Kidney epithelial cell (primary cell): ENCODE measurements at places on chromosomes 7 and 10. TPM values are rescaled to one million over a fixed set of nuclear protein-coding genes. Genes with fewer than 3 reads are reported as not detected.

DNA sequence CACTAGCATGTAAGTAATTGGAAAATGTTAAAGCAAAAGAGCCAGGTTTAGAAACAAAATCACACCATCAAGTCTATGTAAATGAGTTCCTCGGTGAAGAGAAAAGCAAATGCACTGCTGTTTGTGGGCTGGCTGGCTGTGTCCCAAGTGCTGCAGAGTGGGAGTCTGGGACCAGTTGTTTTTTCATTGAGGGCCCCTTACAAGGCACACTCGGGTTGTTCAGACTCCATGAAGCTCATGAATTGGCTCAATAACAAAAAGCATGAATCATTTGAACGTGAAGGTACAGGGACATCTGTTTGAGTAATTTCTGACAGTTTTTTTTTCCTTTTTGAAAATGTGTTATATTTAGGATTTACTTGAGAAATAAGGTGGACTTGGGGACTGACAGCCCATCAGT, 28.0 kb downstream of the GRK5 start:
- DNase-seq, result no peak

- no peak for DNase-seq
Measured at GRCh38 chr10:126191192-126191591, 197.1 kb downstream of the ADAM12 start.

- no peak for DNase-seq
Measured at GRCh38 chr7:127525866-127526480, 59.4 kb downstream of the GCC1 start.

DNA sequence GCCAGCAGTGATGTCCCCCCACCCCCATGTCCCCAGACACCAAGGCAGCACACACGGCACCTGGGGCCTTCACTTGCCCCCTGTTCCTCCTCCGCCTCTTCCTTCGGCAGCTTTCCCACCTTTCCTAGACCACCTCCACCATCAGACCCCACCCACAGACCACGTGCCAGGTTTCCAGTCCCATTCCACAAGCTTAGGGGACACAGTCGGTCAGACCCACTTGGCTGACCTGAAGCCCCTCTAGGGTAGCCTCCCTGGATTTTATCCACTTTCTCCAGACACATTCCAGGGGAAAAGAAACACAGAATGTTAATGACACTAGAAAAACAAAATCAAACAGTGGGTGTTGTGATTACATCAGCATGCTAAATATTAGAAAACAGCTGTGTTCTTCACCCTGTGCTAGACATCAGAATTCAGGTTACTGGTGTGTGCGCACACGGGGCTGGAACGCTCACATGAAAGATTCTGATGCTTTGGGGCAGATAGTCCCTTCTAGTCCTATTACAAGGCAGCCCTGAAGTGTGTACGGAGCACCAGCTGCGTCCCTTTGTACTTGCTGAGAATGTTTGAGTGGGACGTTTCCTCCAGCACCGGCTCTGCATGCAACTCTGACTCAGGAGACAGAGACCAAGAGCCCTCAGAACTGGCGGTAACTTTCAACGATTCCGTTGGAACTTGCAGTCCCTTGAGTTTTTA, 75.5 kb upstream of the PPP2R2D start:
- DNase-seq, result no peak

The SGMS1 gene
- 27.0 and 45.7 TPM in 2 replicates for total RNA-seq
